ENCODE measurements at places on chromosomes 12 and 14. TPM values are rescaled to one million over a fixed set of nuclear protein-coding genes. Genes with fewer than 3 reads are reported as not detected.

FOXM1 gene
- total RNA-seq: 17.6 TPM

VRK1 gene
- 6.9 TPM for total RNA-seq

GPX2 gene
- total RNA-seq: not detected

COX8C gene
- not detected for total RNA-seq

HCAR3 gene
- total RNA-seq: not detected

FOXA1 gene
- total RNA-seq: not detected

ADAM20 gene
- total RNA-seq: 0.35 TPM

PTGR2 gene
- total RNA-seq: 4.0 TPM

DIO2 gene
- 0.79 TPM for total RNA-seq

AHNAK2 gene
- 271 TPM for total RNA-seq

SLC10A1 gene
- not detected for total RNA-seq

EXOC5 gene
- total RNA-seq: 75.3 TPM

SLC15A4 gene
- total RNA-seq: 34.0 TPM

MYH7 gene
- total RNA-seq: not detected

ALDH2 gene
- 73.8 TPM for total RNA-seq

CLEC7A gene
- total RNA-seq: not detected

TOMM20L gene
- not detected for total RNA-seq

NFE2 gene
- not detected for total RNA-seq

PA2G4 gene
- 65.1 TPM for total RNA-seq

PPP2R5E gene
- total RNA-seq: 43.3 TPM

SUDS3 gene
- total RNA-seq: 22.6 TPM

DENR gene
- total RNA-seq: 46.3 TPM

KRT2 gene
- total RNA-seq: not detected

CPM gene
- 0.29 TPM for total RNA-seq

TMEM120B gene
- 15.3 TPM for total RNA-seq

RIC8B gene
- total RNA-seq: 14.2 TPM

SDR9C7 gene
- total RNA-seq: not detected

EML5 gene
- total RNA-seq: not detected

SIX6 gene
- total RNA-seq: not detected
